ENCODE measurements at places on chromosomes 4 and X.

- no peak for DNase-seq
Observed at GRCh38 chrX:23826216-23826615, 43.2 kb downstream of the SAT1 start.

- DNase-seq: no peak
Observed at GRCh38 chr4:89894649-89895550, at the start of gene MMRN1. TSS of gene MMRN1 (plus strand) at chr4:89894854. CDS start at chr4:89894972, 118 bp downstream.

GRCh38 chrX:149871940-149872339, 9.0 kb upstream of the MAGEA8 start:
- no peak for DNase-seq

DNA sequence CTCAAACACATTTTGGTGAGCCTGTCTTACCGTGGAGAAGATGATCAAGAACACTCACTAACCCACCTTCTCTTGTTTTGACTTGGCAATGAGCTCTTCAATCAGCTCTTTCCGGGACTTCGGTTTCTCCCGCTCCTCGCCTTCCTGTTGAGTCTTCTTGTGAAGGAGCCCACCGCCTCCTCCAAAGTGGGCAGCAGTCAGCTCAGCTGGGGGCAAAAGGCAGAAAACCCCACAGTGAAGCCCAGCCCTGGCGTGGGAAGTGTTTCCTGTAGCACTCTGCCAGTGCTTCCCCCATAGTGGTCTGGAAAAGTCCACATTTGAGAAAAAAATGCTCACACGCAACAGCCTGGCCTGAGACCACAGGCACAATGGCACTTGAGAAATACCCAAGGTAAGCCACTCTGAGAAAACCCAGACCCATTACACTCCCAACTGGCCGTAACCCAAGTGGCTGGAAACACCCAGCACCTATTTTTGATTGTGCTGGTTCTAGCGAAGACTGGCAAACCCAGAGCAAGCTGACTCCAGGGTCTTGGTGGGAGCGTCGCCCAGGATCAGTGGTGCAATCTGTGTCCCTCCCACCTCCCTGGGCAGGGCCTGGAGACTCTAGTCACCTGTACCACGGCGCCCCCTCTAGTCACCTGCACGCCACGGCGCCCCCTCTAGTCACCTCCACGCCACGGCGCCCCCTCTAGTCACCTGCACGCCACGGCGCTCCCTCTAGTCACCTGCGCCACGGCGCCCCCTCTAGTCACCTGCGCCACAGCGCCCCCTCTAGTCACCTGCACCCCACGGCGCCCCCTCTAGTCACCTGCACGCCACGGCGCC, 8.6 kb downstream of the NOP14 start:
- no peak for DNase-seq

GRCh38 chr4:94412019-94412657, 39.6 kb upstream of the PDLIM5 start:
- no peak for DNase-seq

DNA sequence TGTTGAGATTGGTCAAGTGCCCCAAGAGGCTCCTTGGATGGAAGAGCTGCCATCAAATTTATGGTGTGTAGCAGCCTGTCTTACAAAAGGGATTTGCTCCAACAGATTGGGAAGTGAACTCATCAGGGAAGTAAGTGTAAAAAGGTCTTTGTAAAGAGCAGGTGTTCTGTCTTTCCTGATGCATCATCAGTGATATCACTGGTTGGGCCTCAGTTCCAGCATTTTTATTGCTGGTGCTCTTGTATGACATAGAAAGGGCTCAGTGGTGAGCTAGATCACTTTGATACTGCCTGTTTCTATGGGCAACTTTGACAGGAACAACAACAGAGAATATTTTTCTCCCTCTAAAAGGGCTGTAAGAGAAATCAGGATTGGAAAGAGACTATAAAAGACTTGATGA, 8.7 kb upstream of the GABRE start:
- DNase-seq: no peak

- DNase-seq: no peak
Observed at GRCh38 chr4:38921151-38921550, 53.5 kb downstream of the FAM114A1 start.

DNA sequence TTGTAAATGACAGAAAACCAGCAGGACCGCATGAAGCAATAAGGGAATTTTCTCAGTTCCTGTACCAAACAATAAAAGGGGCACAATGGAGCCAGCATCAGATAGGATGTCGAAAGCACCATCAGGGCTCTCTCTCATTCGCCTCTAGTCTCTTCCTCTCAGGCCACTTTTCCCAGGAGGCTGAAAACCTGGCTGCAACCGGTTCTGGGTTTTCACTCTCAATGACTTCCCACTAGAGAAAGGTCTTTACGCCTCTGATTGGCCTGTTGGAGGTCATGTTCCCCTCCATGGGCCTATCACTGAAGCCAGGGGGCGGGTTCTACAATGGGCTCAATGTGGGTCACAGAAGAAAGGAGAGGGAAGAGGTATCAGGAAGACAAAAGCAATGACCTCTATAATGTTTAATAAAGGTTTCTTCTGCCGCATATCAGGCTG, 29.3 kb downstream of the ZNF827 start:
- DNase-seq: no peak

DNA sequence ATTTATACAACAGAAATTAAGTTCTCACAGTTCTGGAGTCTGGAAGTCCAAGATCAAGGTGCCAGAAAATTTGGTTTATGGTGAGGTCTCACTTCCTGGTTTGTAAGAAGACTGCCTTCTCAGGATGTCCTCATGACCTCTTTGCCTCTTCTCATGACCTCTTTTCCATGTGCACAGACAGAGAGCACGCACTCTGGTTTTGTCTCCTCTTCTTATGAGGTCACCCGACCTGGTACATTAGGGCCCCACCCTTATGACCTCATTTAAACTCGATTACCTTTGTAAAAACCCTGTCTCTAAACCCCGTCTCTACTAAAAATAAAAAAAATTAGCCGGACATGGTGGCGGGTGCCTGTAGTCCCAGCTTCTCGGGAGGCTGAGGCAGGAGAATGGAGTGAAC, 155.9 kb downstream of the KIT start:
- no peak for DNase-seq
